Left ventricle myocardium superior (tissue), 1 donor: ENCODE measurements at places on chromosomes 11 and 22. TPM values are rescaled to one million over a fixed set of nuclear protein-coding genes. Genes with fewer than 3 reads are reported as not detected.
A peak's percentile ranks its signal among the peaks of the same experiment; 100 is the strongest.

DNA sequence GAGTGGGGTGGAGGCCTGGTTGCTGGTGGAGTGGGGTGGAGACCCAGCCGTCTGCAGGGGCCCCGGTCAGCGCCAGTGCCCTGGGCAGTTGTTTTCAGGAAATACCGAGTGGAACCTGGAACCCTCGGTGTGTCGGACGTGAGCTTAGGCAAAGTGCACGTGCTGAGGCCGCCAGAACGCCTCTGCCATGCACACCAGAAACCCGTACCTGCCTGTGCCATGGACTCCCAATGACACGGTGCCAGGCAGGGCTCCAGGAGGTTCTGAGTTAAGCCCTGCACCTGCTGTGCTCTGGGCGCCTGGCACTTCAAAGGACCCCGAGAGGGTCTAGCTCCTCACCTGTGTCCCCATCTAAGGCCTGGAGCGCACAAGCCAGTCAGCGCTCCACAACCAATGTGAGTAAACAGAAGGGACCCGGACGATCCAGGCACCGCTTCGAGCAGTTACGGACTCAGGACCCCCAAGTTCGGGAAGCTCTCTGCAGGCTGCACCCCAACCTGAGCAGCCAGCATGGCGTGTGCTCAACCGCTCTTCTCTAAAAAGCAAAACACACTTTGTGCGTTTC, 12.3 kb downstream of the TOLLIP start:
- peak; percentile 24 for DNase-seq

GRCh38 chr22:44286646-44287045, 26.1 kb downstream of the SHISAL1 start:
- DNase-seq, result no peak

GRCh38 chr11:36530840-36531239, 20.8 kb upstream of the TRAF6 start:
- DNase-seq, result no peak

DNA sequence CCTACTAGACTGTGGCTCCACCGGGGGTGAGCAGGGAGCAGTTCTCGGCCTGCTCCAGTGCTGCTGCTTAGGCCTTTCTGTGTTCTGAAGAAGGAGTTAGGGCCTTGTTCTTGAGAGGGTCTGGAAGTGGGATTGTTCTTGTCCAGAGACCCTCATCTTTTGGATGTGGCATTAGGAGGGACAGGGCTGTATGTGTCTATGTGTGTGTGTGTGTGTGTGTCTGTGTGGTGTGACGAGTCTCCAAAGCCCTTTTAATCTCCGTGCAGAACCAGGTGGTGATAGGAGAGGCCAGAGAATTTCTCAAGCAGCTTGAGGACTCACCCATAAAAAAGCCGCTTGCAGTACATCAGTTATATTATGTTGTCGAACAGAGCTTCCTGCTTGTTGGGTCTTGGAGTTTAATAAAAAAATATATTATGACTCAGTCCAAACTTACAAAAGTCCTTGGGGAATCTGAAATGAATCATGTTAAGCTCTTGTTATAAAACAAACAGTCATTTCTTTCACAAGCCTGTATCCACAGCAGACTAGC, 196.5 kb downstream of the TENM4 start:
- DNase-seq, result no peak

DNA sequence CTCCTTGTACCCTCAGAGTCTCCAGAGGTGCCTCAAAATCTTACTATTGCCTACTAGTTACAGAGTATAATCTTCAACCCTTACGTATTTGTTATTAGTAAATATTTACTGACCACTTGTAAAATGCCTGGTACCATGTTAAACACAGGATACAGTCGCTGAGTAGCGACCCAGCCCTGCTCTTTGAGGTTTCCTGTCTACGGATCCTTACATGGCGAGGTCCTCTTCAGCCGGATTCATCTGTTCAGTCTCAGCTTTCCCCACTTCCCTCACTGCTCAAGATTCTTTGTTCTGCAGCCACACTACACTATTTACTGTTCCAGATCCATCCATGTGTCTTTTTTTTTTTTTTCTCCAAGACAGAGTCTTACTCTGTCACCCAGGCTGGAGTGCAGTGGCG, 13.2 kb upstream of the TTC36 start:
- DNase-seq, result no peak

- peak; percentile 63 for DNase-seq
Measured at GRCh38 chr11:128766591-128767081, 72.8 kb downstream of the FLI1 start.

- no peak for DNase-seq
Measured at GRCh38 chr22:49301398-49302149, 526.1 kb downstream of the BRD1 start.

DNA sequence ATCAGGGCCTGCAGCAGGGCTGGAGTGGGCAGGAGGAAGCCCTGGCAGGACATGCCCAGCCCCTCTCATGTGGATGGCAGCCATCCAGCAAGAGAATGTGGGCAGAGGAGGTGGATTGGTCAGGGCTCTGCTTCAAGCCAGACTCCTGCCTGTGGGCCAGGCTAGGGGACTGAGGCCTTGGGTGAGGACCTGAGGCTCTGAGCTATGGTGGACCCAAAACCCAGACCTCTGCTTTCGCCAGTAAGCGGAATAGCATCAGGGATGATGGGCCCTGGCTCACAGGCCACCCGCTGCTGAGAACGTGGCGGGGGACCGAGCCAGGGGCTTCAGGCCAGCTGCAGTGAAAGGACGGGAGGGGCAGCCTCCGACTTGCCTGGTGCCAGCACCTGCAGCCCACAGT, 57.4 kb downstream of the LINC01488 start:
- no peak for DNase-seq

GRCh38 chr11:107916671-107917241, 11.5 kb upstream of the RAB39A start:
- peak; percentile 33 for DNase-seq

- DNase-seq, result no peak
Measured at GRCh38 chr22:39589875-39590274, 19.3 kb downstream of the CACNA1I start.

- no peak for DNase-seq
Measured at GRCh38 chr11:12538889-12539421, 135.3 kb upstream of the TEAD1 start.

- no peak for DNase-seq
Measured at GRCh38 chr11:47979378-47980087, 826 bp upstream of the PTPRJ start.

DNA sequence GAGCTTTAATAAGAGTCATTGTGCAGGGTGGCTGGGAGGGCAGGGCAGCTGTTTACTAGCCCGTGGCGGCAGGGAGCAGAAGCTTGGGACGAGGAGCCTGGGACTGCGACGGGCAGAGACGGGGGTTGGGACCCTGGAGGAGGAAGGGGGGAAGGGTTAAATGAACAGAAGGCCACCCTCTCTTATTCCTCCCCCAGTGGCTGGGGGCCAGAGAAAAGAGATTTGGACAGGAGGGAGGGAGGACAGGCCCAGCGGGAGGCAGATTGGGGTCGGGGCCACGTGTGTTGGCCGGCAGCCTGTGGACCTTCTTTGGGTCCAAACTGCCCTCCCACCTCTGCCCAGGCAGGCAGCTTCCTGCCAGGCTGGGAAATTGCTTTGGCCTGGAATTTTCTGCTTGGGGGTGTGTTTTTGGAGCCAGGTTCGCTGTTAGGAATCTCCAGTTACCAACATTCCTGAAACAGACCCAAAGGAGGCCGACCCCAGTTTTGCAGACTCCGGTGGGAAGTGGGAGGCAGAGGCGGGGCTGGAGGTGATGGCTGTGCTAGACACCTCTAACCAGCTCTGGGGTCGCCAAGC, 50.2 kb downstream of the APOL3 start:
- no peak for DNase-seq

DNA sequence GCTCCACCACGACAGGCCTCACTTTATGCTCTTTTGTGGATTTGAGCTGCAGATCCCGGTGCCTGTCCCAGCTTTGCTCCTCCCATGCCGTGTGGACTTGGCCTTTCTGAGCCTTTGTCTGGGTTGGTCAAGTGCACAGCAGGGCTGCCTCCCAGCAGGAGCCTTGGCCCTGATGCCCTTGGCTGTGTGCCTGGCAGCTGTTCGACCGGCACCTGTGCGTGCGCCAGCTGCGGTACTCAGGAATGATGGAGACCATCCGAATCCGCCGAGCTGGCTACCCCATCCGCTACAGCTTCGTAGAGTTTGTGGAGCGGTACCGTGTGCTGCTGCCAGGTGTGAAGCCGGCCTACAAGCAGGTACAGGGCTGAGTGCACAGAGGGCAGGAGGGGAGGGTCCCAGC, 46.5 kb downstream of the MYO7A start:
- peak; percentile 30 for DNase-seq

GRCh38 chr22:27241430-27242321, 559.9 kb downstream of the MN1 start:
- DNase-seq, result peak; percentile 66

GRCh38 chr11:67270256-67271204, 4.3 kb downstream of the GRK2 start:
- peak; percentile 62 for DNase-seq

- DNase-seq, result no peak
Measured at GRCh38 chr11:128926437-128927107, 16.1 kb downstream of the TP53AIP1 start.

- DNase-seq, result no peak
Measured at GRCh38 chr11:72673943-72674828, at the start of gene PDE2A. TSS of gene PDE2A (minus strand) at chr11:72674422. CDS start at chr11:72674207, 215 bp downstream.

- no peak for DNase-seq
Measured at GRCh38 chr11:96179905-96180304, 163.1 kb downstream of the MAML2 start.

GRCh38 chr11:61160487-61161189, 588 bp downstream of the VPS37C start:
- no peak for DNase-seq

GRCh38 chr11:21472261-21472660, 720.6 kb upstream of the ANO5 start:
- DNase-seq, result no peak

DNA sequence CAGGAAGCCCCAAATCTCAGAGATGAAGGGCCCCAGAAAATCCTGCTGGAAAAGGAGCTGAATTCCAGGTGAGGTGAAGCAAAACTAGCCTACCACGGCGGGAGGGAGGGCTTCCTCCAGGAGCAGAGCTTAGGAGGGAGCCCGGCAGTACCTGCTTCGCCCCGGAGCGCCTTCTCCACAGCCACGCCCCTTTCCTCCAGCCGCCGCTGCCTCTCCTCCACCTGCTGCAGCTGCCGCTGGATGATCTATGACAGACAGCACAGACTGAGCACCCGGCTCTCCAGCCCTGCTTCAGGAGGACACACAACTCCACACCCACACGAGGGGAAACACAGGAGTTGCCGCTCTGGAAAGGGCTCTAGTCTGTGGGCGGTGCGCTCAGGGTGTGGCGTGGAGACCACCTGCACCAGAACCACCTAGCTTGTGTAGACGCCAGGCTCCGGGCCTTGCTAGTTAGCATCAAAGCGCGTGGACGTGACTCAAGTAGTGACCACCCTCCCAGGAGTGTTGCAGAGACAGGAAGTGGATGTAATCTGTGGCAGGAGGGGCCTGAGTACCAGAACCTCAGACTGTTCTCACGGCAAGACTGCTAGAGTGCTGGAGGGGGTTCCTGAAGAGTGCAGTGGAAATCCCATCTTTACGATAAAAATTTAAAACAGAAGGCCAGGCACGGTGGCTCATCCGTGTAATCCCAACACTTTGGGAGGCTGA, 34.6 kb upstream of the BID start:
- peak; percentile 34 for DNase-seq

DNA sequence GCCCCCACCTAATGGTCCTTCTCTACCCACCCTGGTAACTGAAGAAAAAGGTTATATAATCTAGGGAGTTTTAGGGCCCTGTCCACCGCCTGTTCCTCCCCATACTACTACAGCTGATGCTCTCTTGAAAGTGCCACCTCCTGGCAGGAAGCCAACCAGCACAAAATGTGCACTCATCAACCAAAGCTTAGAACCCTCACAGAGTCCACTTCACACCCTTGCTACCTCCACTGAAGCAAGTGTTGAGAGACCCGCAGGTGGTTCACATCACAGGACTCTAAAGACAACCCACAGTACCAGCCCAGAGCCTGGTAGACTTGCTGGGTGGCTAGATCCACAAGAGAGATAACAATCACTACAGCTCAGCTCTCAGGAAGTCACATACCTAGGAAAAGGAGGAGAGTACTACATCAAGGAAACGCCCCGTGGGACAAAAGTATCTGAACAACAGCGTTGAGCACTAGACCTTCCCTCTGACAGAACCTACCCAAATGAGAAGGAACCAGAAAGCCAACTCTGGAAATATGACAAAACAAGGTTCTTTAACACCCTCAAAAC, 17.5 kb upstream of the OR10W1 start:
- DNase-seq, result no peak

- DNase-seq, result peak; percentile 59
Measured at GRCh38 chr11:86068138-86068871, 579 bp downstream of the PICALM start.

The MUC5B gene
- total RNA-seq, result not detected

The LARGE2 gene
- total RNA-seq, result not detected

The MYBPC3 gene
- total RNA-seq, result 2,596 TPM

The FGF4 gene
- not detected for total RNA-seq

The INSC gene
- 0.40 TPM for total RNA-seq

The OR4A16 gene
- total RNA-seq, result not detected

The RIMBP3C gene
- total RNA-seq, result not detected

The OR6T1 gene
- not detected for total RNA-seq

The DDIAS gene
- 0.52 TPM for total RNA-seq

The MMP13 gene
- not detected for total RNA-seq

The CRYBB2 gene
- total RNA-seq, result not detected

The MS4A7 gene
- total RNA-seq, result 13.0 TPM
